ENCODE measurements at places on chromosomes 5 and 9.

DNA sequence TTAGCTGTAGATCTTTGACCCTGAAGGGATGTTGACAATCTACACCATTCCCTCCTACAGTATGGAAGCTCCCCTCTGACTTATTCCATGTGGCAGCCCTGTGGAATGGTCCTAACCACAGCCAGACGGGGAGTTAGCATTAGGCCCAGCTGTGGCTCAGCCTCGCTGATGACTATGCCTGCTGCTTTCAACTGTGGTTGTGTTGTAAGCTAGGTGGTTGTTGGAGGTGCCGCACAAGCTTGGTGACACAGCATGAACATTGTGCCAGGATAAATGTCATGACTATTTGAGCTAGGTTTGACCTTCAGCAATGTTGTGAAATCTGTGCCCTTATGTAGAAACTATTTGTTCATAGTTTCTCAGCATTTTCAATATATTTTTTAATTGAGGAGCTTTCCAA, 40.6 kb downstream of the SGCD start:
- no peak for DNase-seq

DNA sequence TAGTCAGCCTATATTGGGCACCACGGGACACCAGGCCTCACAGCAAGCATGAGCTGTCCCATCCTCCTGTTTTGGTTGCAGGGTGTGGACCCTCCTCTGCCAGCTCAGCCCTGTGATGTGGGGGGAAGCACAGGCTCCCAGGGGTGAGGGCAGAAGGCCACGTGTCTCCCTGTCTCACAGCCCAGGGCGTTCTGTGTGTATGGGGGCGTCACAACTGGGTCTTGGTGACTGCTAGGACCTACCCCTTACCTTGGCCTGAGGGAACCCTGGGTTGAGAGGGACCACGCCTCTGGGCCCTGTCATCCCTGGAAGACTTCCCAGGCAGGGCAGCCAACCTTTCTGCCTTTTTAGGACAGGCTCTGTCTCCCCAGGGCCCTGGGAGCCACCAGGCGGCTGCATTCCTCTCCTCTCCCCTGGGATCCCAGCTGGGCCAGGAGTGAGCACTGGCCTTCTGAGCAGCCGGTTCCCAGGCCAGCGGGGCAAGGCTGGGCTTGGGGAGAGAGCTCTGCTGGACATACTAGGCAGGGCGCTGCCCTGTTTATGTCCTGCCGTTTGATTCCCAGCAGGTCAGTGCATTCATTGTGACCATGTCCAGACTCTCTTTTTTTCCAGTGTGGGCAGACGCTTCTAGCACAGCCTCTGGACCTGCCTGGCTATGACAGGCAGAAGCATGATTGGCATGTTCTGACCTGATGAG, 97.4 kb downstream of the DAB2IP start:
- DNase-seq = no peak

GRCh38 chr5:91373600-91373999, 9.5 kb downstream of the ARRDC3 start:
- DNase-seq = no peak

- DNase-seq = peak; percentile 25
Measured at GRCh38 chr5:132260714-132261551, 3.4 kb downstream of the PDLIM4 start.

- no peak for DNase-seq
Measured at GRCh38 chr9:107681988-107682387, 192.4 kb upstream of the KLF4 start.

DNA sequence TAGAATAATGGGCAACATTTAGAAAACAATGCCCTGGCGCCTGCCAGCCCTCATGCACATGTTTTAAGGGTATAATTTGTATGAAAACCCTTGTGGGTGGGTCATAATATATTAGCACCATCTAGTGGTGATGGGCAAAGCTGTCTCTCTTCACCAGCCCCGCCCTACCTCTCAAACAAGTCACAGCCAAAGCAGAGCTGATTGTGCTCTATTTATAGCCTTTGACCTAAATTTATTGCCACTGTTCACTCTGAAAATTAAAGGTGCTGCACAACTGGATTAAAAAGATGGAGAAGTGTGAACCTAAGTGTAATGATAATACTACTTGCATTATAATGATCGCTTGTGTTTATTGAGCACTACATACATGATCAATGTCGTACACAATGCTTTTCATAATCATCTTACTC, 131.9 kb upstream of the ANKH start:
- no peak for DNase-seq

DNA sequence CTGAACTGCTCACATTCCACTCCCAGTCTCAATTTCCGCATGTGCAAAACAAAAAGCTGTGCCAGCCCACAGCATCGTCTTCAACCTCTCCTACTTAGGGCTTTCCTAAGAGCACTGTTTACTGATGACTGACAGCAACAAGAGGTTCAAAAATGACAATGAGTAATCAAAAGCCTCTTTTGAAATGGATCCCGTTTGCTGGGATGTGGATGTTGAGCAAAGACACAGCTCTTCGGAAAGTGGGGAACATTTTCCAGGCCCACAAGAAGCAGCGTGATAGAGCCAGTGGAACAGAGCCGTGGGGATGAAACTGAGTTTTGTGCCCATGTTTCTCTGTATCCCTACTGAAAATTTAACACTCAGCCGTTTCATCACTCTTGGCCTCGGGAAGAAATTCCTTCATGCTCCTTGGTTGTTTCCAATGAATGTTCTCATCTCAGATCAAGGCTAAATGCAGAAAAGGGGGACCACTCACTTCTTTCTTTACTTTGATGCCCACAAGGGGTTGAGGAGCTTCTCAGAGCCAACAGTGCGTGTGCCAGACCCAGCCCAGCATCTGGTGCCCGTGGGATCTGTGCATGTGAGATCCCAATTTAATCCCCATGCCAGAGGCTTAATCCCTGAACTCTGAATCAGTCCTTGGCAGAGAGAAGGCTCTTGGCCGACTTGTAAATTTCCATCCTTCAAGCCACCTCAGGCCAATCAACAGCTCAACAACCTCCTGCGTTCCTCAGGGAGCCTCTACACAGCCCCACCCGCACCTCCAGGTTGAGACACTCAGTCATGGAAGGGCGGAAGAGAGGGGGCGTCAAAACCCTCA, 230.2 kb upstream of the DAPK1 start:
- DNase-seq = no peak

GRCh38 chr5:76082772-76083554, at the start of gene SV2C:
Gene SV2C (plus strand): TSS chr5:76083383. CDS start chr5:76131751, 48,368 bp downstream.
- DNase-seq = no peak

- no peak for DNase-seq
Measured at GRCh38 chr9:84554069-84554664, 115.4 kb upstream of the NTRK2 start.

- DNase-seq = no peak
Measured at GRCh38 chr5:8908055-8908683, 637.7 kb downstream of the SEMA5A start.

- no peak for DNase-seq
Measured at GRCh38 chr5:171571663-171572062, 152.2 kb downstream of the FGF18 start.

DNA sequence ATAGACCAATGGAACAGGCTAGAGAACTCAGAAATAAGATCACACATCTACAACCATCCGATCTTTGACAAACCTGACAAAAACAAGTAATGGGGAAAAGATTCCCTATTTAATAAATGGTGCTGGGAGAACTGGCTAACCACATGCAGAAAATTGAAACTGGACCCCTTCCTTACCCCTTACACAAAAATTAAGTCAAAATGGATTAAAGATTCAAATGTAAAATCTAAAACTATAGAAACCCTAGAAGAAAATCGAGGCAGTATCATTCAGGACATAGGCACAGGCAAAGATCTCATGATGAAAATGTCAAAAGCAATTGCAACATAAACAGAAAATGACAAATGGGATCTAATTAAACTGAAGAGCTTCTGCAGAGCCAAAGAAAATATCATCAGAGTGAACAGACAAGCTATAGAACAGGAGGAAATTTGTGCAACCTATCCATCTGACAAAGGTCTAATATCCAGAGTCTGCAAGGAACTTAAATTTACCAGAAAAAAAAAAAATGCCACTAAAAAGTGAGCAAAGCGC, 43.8 kb downstream of the MRPS27 start:
- DNase-seq = no peak

GRCh38 chr5:146945617-146946084, 67.1 kb upstream of the PPP2R2B start:
- DNase-seq = no peak

GRCh38 chr5:10198021-10198420, 51.7 kb downstream of the ATPSCKMT start:
- DNase-seq = no peak

DNA sequence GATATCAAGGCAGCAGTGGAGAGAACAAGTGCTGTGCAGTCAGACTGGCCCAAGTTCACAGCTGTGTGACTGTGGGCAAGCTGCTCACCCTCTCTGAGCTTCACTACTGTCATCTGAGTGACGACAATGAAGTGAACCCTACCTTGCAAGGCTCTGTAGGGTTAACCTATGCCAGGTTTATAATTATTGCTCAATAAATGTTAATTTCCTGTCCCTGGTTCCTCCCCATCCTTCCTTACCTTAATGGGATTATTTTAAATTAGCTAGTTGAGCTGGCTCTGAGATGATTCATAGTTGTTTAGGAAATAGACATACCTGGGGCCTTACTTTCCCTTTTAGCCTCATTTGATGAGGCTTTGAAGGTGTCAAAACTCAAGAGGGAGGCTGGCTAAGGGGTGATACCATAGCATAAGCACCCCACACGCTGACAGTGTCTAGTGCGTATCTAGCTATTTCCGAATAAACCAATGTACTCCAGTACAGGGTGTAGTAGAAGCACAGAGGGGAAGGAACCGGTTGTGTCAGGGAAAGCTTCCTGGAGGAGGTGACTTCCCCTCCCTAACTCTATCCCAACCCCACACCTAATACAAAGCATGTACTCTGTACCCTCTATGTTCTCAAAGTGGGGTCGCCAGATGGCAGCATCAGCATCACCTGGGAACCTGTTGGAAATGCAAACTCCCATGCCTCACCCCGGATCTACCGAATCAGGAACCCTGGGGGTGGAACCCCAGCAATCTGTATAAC, 63.3 kb upstream of the SLC25A51 start:
- no peak for DNase-seq

- no peak for DNase-seq
Measured at GRCh38 chr5:180816608-180817534, 14.3 kb upstream of the MGAT1 start.

GRCh38 chr5:148179234-148179824, 11.0 kb downstream of the SPINK14 start:
- no peak for DNase-seq

GRCh38 chr5:172802112-172802511, 31.1 kb upstream of the DUSP1 start:
- DNase-seq = no peak

DNA sequence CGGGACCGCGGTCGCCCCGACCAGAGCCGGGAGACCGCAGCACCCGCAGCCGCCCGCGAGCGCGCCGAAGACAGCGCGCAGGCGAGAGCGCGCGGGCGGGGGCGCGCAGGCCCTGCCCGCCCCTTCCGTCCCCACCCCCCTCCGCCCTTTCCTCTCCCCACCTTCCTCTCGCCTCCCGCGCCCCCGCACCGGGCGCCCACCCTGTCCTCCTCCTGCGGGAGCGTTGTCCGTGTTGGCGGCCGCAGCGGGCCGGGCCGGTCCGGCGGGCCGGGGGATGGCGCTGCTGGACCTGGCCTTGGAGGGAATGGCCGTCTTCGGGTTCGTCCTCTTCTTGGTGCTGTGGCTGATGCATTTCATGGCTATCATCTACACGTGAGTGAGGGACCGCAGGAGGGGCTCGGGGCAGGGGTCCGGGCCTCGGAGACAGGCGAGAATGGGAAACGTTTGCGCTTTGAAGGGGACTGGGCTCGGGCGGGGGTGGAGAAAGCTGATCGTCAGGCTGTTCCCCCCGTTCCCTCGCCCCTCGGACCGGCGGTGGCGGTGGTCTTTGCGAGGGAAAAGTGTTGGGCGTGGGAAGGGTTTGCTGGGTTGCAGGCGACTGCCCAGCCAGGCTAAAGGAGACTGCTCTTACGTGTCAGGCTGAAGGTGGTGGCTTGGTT, 457 bp downstream of the UGCG start:
- DNase-seq = peak; percentile 16

GRCh38 chr9:134459164-134459563, 132.9 kb downstream of the RXRA start:
- DNase-seq = no peak

DNA sequence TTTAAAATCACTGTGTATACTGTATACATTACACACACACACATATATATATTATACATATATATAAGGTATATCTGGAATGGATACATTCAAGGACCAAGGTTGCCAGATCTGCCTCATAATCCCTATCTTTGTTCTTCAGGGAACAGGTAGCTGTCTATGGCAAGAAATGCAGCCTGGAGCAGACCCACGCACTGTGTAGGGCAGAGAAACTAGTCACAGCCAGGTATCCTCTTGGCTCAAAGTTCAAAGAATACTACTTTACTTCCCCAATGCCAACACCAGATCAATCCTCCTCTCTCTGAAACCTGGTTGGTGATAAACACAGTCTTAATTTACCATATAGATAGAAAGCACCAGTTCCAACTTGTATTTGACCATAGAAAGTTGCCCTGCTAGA, 313.6 kb downstream of the PRELID2 start:
- DNase-seq = no peak

DNA sequence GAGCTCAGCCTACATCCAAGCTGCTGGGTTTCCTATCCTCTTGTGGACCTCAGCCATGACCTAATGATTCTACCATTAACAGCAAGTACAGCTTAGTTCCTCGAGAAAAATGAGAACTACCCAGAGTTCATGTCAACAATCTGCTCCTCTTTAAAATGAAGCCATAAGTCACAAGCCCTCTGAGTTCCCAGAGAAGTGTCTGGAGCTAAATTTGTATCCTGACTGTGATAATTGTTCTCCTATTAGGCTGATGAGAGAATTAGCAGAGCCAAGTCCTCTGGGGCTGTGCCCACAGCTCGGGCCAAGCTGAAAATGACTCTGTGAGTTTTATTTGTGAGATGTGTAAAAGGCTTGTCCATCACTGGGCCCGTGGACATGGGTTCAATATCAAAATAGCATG, 145.1 kb upstream of the SMIM23 start:
- no peak for DNase-seq

DNA sequence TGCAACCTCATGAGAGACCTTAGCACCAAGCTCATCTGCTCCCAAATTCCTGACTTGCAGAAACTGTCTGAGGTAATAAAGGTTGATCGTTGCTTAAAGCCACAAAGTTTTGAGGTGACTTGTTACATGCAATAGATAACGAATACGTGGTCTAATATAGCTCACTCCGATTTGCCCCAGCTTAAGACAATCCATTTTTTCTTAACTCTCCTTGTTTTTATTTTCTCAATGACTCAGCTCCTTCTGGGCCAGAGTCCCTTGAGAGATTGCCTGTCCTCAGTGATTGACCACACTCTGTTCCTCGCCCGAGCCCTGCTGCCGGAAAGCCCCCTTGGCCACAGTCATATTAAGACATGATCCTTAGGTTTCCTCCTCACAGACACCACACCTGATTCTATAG, 63.7 kb upstream of the FANCC start:
- DNase-seq = no peak

GRCh38 chr9:38057416-38058195, 11.4 kb downstream of the SHB start:
- no peak for DNase-seq

- no peak for DNase-seq
Measured at GRCh38 chr5:91390268-91390667, 7.2 kb upstream of the ARRDC3 start.
